ENCODE measurements at places on chromosomes 3 and 15.

GRCh38 chr15:83436513-83437158 lies 10.5 kb upstream of the SH3GL3 start:
- DNase-seq = no peak

DNA sequence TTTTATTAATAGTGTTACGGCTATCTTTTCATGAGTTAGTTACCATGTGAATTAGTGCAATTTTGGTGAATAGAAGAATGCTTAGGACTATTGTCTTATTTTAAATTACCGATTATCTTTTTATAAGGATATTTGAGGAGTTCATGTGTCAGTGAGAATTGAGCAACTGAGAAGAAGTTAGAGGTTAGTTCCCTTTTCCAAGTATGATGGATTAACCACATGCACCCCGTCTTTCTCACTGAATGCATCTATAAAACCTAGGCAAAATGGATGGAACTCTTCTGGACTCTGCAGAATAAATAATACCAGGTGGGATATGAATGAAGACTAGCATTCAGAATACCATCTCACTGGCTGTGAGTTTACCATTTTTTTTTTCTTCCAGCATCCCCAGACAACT lies 74.3 kb downstream of the TCF12 start:
- no peak for DNase-seq

- DNase-seq = no peak
Measured at GRCh38 chr3:129211772-129212171, 28.1 kb upstream of the CNBP start.

- no peak for DNase-seq
Measured at GRCh38 chr3:131348911-131349310, 32.7 kb upstream of the NUDT16 start.

GRCh38 chr15:81194723-81195122 lies 2.0 kb upstream of the IL16 start:
- no peak for DNase-seq

GRCh38 chr3:182438398-182438797 lies 354.9 kb upstream of the ATP11B start:
- DNase-seq = no peak

GRCh38 chr3:49410846-49411534 lies 786 bp downstream of the RHOA start:
- DNase-seq = no peak

DNA sequence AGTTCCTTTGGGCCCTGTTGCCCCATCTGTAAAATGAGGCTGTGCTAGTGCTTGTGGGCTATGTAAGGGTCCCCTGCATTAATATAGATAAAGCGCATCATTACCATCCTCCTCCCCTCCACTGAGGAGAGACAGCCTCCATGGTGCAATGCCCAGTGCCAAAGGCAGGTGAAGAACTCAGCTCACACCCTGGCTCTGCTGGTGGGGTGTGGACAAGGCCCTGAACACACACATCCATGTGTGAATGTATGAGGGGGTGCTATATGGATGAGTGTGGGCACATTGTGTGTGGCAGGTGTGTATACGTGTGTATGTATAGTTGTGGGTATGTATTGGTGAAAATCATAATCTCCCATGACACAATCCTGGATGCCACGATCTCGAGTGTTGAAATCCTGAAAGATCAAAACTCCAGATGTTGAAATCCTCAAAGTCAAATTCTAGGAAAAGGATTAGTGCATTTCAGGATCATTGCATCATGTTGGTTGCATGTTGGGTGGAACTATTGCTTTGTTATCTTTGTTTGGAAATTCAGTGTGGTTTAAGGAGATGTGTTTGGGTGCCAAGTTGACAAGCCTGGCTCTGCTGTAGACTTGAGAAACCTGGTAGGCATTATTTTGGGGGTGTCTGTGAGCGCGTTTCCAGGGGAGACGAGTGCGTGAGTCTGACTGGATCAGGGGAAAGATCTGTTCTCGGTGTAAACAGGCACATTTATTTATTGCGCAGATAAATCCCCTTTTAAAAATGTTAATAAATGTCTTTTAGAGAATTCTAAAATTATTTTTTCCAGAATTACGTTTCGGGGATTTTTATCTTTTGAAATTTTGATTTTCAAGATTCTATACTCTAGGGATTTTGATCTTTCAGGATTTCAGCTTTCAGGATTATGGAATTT lies 42.0 kb upstream of the SEC61A1 start:
- no peak for DNase-seq

GRCh38 chr15:71707230-71708050 lies 102.9 kb upstream of the NR2E3 start:
- no peak for DNase-seq

All from activated T-helper 1 cell treated with anti-CD3 and anti-CD28 coated beads, Interleukin-2, amount 50 U/mL, for 16 hours (primary cell).